ENCODE measurements at places on chromosomes 3 and 15.

DNA sequence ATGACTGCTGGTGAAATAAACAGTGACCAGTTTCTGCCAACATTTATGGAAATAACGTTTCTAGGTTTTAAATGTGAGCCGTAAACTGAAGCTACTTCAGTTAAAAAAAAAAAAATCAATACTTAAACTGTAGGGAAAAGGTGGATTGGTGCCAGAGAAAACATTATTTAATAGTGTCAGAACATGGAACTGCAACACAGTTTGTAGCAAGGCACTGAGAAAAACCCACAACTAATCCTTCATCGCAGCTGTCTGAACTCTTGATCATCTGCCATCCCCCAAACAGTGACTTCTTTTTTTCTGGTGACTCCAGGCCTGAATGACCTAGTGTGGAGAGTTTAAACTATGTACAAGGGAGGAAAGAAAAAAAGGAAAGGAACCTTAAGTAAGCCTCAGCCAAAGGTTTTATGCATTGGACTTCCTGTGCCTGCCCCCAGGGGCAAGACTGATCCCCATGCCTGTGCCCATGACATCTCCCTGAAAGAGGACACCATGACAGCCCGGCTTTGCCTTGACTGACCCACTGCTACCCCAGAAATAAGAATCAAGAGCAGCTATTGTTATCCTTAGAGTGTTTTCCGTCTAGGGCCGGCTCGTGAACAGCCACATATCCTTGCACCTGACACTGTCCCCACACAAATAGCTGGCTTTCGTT, 33.1 kb downstream of the CRTAP start:
- DNase-seq, result no peak

- DNase-seq, result no peak
Measured at GRCh38 chr3:107438671-107439070, 61.4 kb downstream of the CCDC54 start.

DNA sequence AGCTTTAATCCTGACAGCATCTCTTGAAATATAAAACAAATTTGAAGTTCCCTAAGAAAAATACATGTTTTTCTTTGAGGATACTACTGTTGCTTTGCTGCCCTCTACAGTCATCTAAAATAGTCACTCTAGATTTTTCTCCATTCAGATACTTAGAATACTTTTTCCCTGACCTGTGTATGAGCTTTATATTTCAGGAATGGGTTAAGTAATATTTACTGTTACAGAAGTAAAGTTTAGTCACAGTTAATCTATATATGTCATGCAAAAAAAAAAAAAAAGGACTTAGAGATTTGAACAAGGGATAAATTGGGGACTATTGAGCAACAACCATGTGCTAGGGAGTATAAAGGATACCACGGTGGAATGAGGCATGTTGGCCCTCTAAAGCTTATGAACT, 8.8 kb downstream of the NECTIN3 start:
- no peak for DNase-seq

DNA sequence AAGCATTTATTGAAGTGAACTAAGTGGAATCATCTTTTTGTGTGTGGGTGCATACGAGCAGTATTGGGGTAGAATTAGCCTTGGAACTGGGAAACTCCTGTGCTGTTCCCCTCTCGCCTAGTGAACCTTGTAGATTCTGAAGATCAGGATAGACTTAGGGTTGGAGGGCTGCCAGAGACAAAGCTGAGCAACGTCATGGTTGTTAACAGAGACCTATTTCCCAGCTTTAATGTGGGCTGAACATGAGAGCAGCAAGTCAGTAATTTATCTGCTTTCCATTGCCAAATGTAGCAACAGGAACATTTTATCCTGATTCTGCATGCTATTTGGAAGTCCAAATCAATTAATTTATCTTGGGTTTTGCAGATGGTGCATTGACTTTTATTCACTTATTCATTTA, 246.6 kb downstream of the IL20RB start:
- DNase-seq, result no peak

GRCh38 chr3:7254251-7254650, 393.3 kb downstream of the GRM7 start:
- no peak for DNase-seq

DNA sequence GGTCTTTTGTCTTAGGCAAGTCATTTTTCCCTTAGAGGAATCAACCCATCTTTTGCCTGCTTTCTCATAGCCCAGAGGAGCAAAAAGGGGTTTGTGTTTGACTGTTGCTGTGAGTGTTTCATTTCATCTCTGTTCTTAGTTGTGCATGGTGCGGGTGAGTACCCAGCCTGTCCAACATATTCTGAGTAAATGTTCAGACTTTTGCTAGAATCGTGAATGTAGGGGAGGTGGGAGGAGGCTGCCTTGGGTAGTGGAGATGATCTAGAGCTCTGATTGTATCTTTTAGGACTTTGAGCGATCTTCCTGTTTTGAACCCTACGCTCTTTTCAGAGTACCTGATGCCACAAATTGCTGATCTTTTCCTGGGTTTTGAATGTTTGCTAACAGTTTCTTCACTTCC, 123.1 kb downstream of the ZNF609 start:
- DNase-seq, result no peak

DNA sequence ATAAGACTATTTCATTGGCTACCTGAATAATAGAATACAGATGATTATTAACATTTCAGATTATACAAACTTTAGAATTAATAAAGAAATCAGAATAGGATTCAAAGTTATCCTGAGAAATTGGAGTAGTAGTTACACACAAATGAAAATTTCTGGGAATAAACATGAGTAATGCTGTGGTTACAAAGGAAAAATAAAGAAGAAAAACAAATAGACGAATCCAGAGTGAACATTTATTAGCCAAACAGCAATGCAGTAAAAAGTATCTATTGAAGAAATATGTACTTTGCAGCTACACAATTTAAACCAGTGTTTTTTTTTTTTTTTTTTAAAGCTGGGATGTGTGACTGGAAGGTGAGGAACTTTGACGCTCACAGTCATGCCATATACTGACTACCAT, 1159.2 kb downstream of the TUSC7 start:
- DNase-seq, result no peak

DNA sequence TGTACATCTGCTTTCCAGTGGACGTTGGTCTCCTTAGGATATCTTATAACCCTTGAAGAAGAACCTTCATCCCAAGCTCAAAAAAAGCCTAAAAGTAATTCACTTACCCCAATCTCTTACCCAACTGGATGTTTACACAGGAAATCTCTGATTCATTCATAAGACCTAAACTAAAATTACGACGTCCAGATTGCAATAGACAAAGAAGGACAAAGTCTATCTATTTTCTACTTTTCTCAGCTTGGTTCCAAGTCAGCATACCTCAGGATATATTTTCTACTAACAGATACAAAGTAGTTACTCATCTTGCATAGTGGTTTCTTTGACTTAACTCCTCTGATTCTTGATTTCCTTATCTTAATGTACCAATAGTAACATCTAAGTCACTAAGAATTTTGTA, 669.9 kb downstream of the OTOL1 start:
- no peak for DNase-seq

- no peak for DNase-seq
Measured at GRCh38 chr3:187914231-187914630, 169.0 kb upstream of the BCL6 start.

- DNase-seq, result no peak
Measured at GRCh38 chr15:88504445-88504844, 36.9 kb downstream of the MRPS11 start.

- no peak for DNase-seq
Measured at GRCh38 chr3:66717806-66718205, 217.0 kb upstream of the LRIG1 start.

- no peak for DNase-seq
Measured at GRCh38 chr3:46935168-46935858, 41.2 kb downstream of the CCDC12 start.

DNA sequence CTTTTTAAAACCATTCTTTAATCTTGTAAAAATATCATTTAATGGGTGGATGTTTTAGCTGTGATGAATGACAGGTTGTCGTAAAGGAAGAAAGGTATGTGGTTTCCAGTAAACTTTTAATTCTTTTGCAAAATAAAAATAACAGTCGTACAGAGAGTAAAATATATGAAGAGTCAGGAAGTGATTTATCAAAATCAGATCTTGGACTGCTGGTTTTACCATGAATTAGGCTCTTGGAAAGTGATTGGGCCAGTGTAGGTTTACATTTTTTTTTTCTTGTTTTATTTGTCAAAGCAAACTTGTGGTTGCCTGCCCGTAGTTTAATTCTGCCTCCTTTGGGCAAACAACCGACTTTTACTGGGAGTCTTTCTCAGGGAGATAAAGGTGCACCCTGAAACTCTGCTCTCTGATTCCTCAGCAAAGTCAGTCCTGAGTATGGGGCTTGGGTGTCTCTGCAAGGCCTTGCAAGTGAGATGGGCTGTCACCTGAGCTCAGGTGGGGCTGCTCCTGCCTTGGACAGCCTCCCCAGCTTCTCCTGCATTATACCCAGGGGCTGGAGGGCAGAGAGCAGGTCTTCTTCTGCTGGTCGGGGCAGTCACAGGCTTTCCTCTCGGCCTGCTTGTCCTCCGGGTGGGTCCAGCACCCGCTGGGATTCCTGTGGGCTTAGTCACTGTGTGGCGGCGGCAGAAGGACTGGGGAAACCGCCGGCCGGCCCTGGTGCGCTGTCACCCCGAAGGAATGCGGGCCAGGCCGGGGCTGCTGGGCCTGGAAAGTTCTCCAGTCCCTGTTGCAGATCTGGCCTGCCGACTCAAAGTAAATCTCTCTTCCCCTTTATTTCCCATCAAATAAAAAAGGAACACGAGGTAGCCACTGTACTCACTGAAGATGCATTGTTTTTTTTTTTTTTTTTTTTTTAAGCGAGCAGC, 79.0 kb downstream of the IGF1R start:
- DNase-seq, result no peak

DNA sequence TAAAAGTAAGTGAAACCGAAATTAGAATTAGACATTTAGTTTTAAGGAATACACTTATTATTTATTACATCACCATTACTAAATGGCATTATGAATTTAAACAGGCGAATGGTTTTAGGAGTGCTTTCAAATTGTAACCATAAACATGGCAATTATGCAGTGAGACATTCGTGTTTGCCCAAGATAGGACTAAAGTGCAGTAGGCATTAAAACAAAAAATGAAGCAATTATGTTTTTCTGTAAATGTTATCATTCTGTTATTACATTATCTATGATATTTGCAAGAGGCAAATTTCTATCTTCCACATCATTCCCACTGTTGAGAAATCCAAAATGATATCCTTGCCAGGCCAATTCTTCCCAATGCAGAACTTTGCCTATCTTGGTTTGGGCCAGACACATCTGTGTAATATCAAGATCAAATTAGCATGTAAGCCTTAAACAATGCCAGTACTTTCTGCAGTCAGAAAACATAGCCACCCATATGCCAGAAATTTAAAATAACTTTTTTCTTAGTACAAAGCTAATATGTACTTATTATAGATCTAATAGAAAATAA, 156.9 kb downstream of the ATP8B4 start:
- DNase-seq, result no peak

DNA sequence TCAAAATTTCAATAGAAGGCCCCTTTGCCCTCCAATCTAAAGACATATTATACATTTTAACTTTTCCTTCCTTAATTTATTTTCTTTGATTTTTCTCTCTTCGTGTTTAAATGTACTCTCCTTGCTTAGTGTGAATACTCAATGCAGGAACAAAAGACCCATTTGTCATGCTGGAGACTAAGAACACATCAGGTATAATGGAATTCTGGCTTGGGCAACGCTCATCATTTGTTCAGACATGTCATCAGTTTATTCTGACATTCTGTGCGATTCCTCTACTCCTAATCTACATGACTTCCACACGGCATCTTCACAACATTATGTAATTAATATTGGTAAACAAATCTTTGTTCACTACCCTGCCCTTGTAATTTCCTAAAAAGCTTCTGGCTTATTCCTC, 136.6 kb upstream of the LRRN1 start:
- DNase-seq, result no peak

DNA sequence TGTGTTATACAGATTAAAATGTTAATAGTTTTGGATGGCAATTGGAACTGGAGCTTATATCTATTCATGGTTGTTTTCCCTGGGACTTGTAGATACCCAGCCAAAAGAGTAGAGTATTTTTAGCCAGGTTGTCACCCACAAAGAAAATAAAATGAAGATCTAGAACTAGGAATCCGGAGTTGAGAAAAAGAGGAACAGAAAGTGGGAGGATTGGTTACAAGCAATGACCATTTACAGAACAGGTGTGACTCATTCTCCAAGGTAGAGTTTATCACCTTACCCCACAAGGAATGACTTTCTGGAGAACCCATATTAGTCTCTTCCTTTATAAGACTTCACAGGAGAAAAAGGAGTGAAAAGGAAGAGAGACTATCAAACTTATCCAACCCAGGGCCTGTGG, 99.8 kb downstream of the TMEM108 start:
- no peak for DNase-seq

DNA sequence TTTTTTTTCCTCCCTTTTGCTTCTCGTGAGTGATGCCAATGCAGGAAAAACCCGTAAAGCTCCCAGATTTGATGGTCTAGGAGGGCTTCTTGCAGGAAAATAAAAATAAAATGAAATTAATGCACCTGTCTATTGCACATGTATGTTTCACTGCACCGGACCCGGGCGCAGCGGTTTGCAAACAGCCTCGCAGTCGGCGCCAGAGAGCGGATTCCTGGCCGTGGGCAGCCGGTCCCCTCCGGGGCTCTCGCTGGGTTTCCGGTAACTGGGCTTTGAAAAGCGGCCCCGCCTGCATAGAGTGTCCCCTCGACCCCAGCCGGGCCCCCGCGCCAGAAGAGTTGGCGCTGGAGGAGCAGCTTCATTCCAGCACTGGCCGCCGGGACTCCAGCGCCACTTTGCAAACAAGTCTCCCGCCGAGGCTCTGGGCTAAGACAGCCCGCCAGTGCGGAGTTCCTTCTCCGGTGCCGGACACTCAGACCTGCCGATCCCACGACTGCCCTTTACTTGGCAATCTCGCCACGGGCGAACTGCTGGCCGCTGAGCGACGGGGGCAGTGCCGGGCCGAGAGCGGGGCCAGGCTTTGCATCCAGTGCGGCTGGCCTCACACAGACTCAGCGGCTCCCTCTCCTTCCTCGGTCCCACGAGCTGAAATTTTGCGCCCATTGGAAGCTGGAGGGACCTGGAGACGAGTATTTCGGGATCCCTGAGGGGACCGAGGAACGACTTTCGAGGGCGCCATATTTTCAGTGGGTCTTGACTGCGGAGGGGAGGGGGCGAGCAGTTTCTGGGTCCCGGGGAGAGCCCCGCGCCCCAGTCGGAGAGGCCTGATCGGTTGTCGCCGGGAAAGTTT, 225.9 kb upstream of the C2CD4B start:
- DNase-seq, result peak; percentile 49

- no peak for DNase-seq
Measured at GRCh38 chr3:119628816-119629445, 31.2 kb downstream of the PLA1A start.

DNA sequence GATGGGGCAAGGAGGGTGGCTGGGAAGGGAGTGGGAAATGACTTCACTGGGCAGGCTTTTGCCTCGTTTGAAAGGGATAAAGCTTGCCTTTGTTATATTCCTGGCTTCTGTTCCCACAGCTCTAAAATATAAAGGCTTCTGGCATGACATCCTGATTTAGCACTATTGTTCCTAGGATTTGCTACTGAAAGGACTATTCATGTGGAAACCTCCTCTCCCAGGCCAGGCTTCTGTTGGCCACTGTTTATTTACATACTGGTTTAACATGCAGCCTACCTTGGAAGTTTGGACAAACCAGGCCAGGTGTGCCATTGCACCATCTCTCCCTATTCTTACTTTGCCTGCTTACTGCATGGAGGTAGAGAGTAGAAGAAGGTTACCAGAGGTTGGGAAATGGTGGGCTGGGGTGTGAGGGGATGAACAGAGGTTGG, 2.4 kb upstream of the LMCD1 start:
- DNase-seq, result no peak

- DNase-seq, result no peak
Measured at GRCh38 chr3:59920822-59921221, 871.0 kb upstream of the CFAP20DC start.

- DNase-seq, result no peak
Measured at GRCh38 chr15:57236561-57237300, 139.6 kb upstream of the CGNL1 start.

Data from activated CD4-positive, alpha-beta T cell treated with anti-CD3 and anti-CD28 coated beads, Interleukin-2, amount 50 U/mL, for 48 hours (primary cell).